ENCODE measurements at places on chromosomes 6 and 20.

- DNase-seq = peak; percentile 7
Observed at GRCh38 chr6:34982424-34982852, 93.4 kb downstream of the ANKS1A start.

GRCh38 chr6:5199283-5199682, 61.5 kb downstream of the LYRM4 start:
- DNase-seq = no peak

DNA sequence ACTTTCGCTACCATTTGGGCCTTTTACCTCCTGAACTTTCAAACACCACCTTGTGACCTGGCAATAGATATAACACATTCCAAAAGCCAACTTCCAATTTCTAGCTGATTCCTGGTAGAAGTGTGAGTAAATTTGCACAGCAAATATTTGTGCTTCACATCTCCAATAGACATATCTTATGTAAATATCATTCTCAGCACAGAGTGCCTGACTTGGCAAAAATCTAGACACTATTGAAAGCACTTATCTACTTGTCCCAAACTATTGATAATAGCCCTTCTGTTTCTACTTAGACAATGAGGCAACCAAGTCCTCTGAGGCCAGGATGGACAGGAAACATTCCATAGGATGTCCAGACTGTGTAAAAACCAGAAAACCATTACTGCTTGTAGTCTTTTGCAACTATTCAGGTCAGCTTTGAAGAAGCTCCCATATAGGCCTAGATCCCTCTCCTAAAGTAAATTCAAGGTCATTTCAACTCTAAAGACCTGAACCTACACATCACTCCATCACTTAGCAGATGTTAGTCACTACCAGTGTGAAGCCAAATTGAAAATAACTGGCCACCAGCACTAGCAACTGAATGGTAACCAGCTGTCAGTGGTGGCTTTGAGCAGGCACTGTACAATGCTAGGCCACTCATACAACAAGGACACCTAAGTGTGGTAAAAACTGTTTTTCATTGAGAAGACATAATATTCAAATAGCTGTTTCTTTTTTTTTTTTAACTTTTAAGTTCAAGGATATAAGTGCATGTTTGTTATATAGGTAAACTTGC, 95.3 kb upstream of the RSPO3 start:
- DNase-seq = no peak

- no peak for DNase-seq
Observed at GRCh38 chr20:62816884-62817873, at the start of gene COL9A3. COL9A3 (plus strand) TSS chr20:62817050; CDS start chr20:62817065, 15 bp downstream.

DNA sequence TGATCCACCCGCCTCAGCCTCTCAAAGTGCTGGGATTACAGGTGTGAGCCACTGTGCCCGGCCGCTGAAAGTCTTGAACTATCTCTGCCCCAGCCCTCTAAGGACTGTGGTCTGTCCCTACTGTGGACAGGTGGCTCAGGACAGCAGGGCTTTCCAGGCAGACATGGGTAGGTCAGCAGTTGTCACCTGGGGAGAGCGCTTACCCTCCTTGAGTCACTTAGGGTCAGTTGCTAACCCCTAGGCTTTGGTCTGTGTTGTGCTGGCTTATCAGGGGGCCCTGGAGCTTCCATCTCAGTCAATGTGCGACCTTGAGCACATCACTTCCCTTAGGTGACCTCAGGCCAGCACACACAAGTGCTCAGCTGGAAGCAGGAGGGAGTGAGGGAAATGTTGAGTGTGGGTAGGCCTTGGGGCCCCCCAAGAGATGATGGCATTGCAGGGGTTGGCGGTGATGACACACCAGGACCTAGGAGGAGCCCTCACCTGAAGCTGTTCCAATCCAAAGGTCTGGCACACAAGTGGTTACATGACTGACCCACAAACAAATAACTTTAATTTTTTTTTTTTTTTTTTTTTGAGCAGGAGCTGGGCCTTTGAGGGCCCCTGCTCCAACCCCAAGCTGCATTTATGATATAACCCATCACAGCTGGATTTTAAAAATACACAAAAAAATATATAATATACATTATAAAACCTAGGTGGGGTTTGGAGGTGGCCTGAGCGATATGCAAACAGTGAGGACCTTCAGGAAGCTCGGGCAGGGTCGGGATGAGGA, 5.1 kb downstream of the RPL10A start:
- no peak for DNase-seq

DNA sequence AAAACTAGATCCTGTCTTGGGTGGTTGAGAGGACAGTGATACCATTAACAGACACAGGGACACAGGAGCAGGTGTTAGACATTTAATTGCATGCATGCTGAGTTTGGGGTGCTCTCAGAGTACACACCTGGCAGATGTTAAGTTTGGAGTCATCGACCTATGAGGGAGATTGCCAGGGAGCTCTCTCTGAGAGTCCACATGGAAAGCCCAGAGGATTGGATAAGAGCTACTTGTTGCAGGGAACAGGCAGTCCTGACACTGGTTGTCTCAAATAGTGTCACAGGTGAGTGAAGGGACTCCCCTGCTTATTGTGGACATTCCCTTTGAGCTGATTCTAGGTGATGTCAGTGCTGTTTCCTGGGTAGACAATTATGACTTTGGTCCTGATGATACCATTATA, 3.1 kb downstream of the ATRN start:
- DNase-seq = no peak
